ENCODE measurements at places on chromosomes 3 and 15.

DNA sequence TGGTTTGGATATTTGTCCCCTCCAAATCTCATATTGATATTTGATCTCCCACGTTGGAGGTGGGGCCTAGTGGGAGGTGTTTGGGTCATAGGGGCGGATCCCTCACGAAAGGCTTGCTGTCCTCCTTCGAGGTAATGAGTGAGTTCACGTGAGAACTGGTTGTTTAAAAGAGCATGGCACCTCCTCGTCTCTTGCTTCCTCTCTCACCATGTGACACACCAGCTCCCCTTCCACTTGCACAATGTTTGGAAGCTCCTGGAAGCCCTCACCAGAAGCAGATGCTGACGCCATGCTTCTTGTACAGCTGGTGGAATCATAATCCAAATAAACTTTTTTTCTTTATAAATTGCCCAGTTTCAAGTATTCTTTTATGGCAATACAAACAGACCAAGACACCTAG lies 38.6 kb downstream of the RFTN1 start:
- no peak for DNase-seq
- H3K27ac ChIP-seq: no peak overlapping the region
- H3K27me3 ChIP-seq: no peaks in the 10 kb centered on the region
- H3K4me1 ChIP-seq: peaks cover 23% of the 10 kb centered on the region
- H3K36me3 ChIP-seq: peaks cover 6% of the 10 kb centered on the region

GRCh38 chr15:92226020-92226612 lies 167.6 kb upstream of the ST8SIA2 start:
- no peaks in the 10 kb centered on the region for H3K36me3 ChIP-seq
- no peaks in the 10 kb centered on the region for H3K4me1 ChIP-seq
- H3K27ac ChIP-seq: no peak overlapping the region
- no peaks in the 10 kb centered on the region for H3K27me3 ChIP-seq
- H3K4me3 ChIP-seq: no peak overlapping the region
- DNase-seq: no peak

DNA sequence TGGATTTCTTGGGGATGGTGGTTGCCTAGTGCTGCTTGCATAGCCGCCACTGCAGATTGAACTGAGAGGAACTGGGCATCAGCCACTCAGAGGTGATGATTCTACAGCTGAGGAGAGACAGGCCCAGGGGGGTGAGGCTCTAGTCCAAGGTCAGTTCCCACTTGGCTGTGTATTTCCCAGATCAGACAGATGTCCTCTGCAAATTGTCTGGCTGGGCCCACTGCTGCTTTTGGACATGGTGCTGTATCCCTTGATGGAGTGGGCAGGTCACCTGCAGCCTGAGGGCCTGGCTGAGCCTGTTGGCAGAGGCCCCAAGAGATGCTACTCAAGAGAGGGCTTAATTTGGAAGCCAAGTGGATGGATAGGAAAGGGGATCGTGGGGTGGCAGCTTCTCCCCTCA lies 124.5 kb upstream of the CTDSPL start:
- no peaks in the 10 kb centered on the region for H3K36me3 ChIP-seq
- no peak overlapping the region for H3K27ac ChIP-seq
- no peaks in the 10 kb centered on the region for H3K27me3 ChIP-seq
- H3K4me3 ChIP-seq: no peak overlapping the region
- no peak for DNase-seq

- H3K4me1 ChIP-seq: no peaks in the 10 kb centered on the region
- H3K4me3 ChIP-seq: peak within 1 kb of the TSS; percentile 74
- peak; percentile 21 for DNase-seq
- peak within 1 kb of the TSS; percentile 67 for H3K27ac ChIP-seq
Observed at GRCh38 chr3:183252973-183253527, at the start of gene B3GNT5. TSS of gene B3GNT5 (plus strand) at chr3:183253253. CDS start at chr3:183269799, 16,546 bp downstream.

DNA sequence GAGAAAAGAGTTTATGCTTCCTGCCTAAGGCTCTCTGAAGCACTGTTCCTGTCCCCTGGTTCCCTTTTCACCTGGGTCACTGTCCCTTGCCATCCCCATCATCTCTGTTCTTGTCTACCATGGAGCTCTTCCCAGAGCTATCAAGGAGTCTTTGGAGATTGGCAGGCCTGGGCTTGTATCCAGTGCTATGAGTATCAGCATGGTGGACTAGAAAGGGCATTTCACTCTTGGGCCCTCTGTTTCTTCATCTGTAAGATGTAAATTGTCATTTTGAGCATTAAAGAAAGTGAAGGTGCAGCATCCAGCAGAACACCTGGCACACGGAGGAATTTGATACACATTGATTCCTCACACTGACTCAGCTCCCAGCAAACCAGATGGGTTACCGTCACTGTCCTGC lies 388.2 kb downstream of the CACNA2D3 start:
- H3K4me3 ChIP-seq: no peak overlapping the region
- no peak for DNase-seq
- H3K27me3 ChIP-seq: no peaks in the 10 kb centered on the region
- H3K27ac ChIP-seq: no peak overlapping the region
- no peaks in the 10 kb centered on the region for H3K4me1 ChIP-seq

DNA sequence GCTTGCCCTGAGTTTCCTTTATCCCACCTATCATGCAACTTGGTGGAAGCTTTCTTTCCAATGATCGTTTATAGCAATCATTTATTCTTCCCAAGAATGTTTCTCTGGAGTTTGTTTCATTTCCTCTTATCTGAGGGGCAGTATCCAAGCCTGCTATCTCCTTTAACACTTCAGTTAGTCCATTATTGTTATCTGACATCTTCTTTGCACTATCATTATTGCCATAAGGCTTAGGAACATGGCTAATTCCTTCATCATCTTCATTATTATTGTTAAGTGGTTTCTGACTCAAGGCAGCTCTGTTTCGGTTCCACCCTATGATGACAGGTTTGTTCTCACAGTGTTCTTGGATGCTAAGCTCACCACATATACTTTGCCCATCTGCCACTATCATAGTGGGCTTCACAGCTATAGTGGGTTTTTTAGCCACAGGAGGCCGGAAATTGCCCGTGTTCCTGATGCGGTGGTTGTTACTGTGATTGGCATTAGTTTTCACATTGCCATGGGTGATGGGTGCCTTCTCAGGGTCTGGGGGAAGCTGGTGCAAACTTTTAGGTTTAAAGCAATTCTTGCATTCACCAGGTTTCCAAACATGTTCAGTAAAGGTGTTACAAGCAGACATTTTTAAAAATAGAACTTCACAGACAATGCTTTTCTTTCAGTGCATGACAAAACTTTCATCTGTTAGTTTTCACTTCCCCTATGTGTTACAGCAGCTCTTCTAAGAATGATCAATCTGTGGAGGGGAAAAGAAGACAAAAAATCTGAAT lies 110.6 kb upstream of the TSPAN3 start:
- H3K4me3 ChIP-seq: no peak overlapping the region
- H3K4me1 ChIP-seq: peaks cover 46% of the 10 kb centered on the region
- H3K27me3 ChIP-seq: no peaks in the 10 kb centered on the region
- peak; percentile 19 for DNase-seq

DNA sequence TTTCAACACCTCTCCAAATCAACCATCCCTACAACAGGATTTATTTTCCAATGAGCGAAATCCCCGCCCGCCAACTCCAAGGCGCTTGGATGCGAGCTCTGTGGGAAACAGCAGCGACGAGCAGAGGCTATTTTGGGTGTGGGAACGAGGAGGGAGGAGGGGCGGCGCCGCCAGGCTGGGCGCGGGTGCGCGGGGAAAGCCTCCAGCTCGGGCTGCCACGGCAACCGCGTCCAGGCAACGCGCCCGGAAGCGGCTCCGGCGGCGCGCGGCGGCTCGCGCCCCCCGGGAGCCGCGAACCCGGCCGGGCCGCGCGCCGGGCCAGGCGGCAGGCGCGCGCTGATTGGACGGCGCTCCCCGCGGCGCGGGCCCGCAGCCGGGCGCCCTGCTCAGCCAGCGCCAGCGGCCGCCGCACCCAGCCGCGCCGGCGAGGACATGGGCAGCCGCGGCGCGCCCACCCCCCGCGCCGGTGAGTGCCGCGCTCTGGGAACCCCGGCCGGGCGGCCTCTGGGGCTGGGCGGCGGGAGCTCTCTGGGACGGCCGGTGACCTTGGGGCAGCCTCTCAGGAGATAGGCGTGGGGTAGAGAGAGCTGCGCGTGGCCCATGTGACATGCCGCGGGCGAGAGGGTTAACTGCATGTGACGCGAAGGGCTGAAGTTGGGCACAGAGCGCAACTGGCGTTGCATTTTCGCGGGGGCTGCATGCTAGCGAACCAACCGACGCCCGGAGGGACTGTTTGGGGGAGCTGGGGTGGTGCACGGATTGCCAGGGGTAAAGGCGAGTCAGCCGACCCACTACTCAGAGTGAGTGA lies at the start of gene FAM81A:
Gene FAM81A, plus strand, starts transcription at position 370 of the 808 bp plus-strand sequence. CDS start 20,441 bp downstream, outside the sequence.
- H3K36me3 ChIP-seq: no peaks in the 10 kb centered on the region
- H3K27ac ChIP-seq: no peak within 1 kb of the TSS
- peaks cover 9% of the 10 kb centered on the region for H3K4me1 ChIP-seq
- H3K27me3 ChIP-seq: peaks cover 16% of the 10 kb centered on the region
- DNase-seq: peak; percentile 38

Data from CD8-positive, alpha-beta memory T cell (primary cell).